ENCODE measurements at places on chromosomes 1 and 21.

DNA sequence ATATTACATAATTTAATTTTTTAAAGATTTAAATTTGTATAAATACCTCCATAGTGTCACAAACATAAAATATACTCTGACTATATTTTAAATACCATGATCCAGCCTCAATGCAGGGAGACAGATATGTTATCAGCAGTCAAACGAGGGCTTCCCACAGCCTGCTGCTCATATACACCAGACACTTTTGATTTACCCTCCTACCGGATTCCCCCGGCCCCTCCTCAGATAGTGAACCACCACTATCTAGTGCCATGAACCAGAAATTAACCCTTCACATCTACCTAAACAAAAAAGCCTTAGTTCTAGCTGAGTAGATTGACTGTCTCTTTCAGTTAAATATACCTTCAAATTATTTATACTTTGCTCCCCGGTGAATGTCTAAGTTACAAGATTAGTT is 52.4 kb upstream of the C1orf53 start:
- DNase-seq = no peak

- DNase-seq = no peak
Measured at GRCh38 chr1:64940025-64940424, 26.3 kb downstream of the JAK1 start.

DNA sequence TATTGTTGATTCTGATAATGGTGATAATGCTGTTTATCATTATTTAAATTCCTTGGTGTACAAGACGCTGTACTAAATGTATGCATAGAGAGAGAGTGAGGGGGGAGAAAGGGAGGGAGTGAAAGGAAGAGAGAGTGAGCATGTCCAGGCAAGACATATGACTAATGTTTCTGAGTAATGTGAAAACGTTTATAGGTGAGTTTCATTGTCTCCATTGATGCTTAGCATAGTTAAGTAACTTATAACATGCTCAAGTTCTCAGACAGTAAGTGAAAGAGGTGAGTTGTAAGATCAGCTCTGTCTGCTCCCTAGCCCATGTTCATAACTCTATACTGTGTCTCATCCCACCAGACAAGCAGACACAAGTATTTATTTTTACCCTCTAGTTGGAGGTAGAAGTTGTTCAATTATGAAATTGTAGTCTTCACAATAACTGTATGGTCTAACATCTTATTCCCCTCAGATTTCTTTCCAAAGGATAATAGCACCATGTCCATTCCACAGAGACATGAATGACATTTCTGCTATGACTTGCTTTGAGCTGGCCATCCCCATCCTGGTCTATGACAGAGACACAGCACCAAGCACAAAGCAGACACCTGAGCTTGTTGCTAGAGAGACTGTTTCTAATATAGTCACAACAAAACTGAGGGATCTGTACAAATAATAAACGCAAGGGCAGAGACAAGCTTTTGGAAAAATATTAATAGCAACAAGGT is 285.1 kb downstream of the CACNA1E start:
- no peak for DNase-seq

DNA sequence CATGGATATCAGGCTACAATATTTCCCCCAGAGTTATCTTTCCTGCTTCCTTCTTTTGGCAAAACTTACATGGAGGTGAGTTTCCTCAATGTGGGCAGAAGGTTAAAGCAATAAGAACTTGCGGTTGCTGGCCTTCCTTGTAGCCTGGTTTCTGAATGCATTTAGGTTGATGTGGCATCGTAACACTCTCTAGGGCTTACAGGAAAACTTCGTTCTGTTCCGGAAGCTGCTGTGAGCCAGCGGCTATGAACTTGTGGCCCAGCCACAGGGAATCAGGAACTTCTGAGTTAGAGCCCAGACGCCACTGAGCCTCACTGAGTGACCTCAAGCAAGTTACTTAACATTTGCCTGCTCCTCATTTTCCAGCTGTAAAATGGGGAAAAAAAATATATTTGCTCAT is 623.4 kb upstream of the ADAMTS5 start:
- DNase-seq = no peak

- DNase-seq = no peak
Measured at GRCh38 chr1:7826363-7826762, 26.5 kb downstream of the UTS2 start.

DNA sequence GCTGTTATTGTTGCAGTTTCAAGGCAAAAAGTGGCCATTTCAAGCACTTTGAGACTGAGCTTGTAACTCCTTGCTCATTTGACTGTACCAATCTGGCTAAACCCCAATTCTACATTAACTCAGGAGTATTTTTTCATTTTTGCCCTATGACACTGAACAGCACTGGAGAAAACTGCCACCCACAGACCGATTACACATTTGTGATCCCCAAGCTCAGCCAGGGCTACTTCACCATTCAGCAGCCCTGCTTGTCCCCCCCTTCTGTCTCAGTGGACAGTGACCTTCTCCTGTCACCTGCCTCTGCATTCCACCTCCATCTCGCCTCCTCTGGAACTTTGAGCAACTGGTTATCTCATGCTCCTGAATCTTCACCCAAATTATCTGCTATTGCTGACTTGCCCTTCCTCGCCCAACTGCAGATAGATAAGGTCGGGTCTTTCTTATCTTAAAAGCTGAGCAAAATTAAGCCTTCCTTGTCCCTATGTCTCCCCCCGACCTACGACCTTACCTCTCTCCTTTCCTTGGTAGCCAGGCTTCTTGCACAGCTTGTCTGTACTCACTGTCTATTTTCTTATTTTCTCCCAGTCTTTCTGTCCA is 25.3 kb downstream of the SPATA46 start:
- DNase-seq = no peak

- no peak for DNase-seq
Measured at GRCh38 chr1:29698033-29698432, 461.7 kb downstream of the PTPRU start.

- no peak for DNase-seq
Measured at GRCh38 chr1:73100216-73100615, 817.9 kb upstream of the NEGR1 start.

DNA sequence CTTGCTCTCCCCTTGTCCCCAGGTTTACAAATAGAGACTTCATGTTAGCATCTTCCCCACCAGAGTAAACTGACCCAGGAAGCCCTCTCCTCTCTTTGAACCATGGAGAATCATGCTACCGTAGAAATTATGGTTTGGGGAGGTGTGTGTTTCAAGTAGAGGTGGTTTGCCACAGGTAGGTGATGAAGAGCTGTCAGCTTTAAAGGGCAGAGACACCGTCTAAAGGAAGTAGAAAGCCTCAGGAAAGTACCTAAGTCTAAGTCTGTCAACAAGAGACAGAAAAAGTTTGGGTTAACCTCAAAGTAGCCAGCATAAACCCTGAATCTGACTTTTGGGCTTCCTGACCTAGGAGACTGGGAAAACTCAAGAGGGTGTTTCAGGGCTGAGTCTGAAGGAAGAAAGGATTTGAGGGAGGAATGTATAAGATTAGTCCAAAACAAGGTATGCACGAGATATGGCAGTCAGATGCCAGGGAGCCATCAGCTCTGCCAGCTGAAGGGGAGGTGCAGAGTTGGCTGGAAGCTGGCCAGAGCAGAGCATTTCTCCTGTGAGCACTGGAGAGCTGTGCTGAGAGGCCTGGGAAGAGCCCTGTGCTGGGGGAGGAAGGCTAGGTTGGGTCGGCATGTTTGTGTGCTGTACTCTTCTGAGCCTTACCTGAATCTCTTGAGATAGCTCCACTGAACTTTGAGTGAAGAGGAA is 14.3 kb downstream of the ADAMTSL4 start:
- no peak for DNase-seq
